ENCODE measurements at places on chromosomes 12 and 14. TPM values are rescaled to one million over a fixed set of nuclear protein-coding genes. Genes with fewer than 3 reads are reported as not detected.

Gene PLEKHG7
- 3.1 TPM for total RNA-seq

Gene SLC35E3
- 3.7 TPM for total RNA-seq

Gene SLC17A8
- not detected for total RNA-seq

Gene LBHD2
- total RNA-seq = not detected

Gene DUSP6
- total RNA-seq = 77.8 TPM

DNA sequence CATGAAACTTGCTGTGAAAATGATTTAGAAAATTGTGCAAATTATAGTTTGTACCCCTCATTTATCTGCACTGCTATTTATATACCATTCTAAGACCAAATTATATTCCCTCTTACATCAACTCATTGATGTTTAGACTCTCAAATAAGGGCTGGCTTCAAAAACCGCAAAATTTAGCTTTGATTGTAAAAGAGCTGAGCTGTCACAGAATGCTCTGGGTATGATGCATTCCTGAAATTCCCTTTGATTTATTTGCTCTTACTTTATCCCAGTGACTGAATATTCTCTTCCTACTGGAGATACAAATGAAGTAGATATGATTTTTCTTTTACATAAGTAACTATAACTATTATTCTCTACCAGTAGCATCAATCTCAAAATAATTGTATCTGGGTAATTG is 78.0 kb upstream of the TMTC2 start:
- H3K4me1 ChIP-seq = no peaks in the 10 kb centered on the region
- H3K4me3 ChIP-seq = no peak overlapping the region
- DNase-seq = no peak
- H3K27ac ChIP-seq = no peak overlapping the region
- H3K36me3 ChIP-seq = no peaks in the 10 kb centered on the region

GRCh38 chr14:100304825-100305323 is 1.4 kb downstream of the SLC25A29 start:
- no peaks in the 10 kb centered on the region for H3K27me3 ChIP-seq
- DNase-seq = no peak
- no peaks in the 10 kb centered on the region for H3K36me3 ChIP-seq
- peak overlapping the region; percentile 97 for H3K27ac ChIP-seq

GRCh38 chr12:13964666-13965065 is 16.7 kb downstream of the GRIN2B start:
- H3K27me3 ChIP-seq = no peaks in the 10 kb centered on the region
- H3K4me1 ChIP-seq = no peaks in the 10 kb centered on the region
- H3K4me3 ChIP-seq = no peak overlapping the region
- no peak for DNase-seq
- no peaks in the 10 kb centered on the region for H3K36me3 ChIP-seq

GRCh38 chr14:94341656-94342333 is 18.7 kb upstream of the SERPINA6 start:
- no peak for DNase-seq

- no peak overlapping the region for H3K4me3 ChIP-seq
- peaks cover 68% of the 10 kb centered on the region for H3K4me1 ChIP-seq
- no peaks in the 10 kb centered on the region for H3K36me3 ChIP-seq
- no peaks in the 10 kb centered on the region for H3K27me3 ChIP-seq
- H3K27ac ChIP-seq = no peak overlapping the region
These were observed 6.6 kb upstream of the TNFAIP2 start for GRCh38 chr14:103116636-103117035.

DNA sequence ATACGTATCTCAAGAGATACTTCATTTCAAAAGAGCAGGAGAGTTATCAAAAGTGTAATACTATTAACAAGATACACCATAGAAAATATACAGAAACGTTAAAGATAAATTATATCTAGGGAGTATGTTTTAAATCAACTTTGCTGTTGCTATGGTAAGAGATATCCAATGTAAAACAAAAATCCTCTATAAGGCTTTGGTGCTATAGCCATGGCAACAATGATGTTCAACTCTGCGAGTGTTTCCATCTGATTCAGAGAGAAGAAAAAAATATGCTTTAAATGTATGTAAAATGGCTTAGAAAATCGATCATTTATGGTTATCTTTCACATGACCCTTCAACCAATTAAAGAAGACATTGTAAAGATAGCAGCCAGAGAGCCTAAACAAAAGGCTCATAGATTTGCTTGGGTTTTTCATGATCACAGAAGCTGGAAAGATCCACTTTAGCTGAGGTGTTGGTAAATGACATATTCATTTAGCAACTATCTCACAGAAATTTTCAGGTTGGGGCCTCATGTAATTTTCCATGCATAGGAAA is 387.0 kb upstream of the GARIN6 start:
- no peaks in the 10 kb centered on the region for H3K27me3 ChIP-seq
- no peaks in the 10 kb centered on the region for H3K36me3 ChIP-seq
- no peak overlapping the region for H3K4me3 ChIP-seq

- no peaks in the 10 kb centered on the region for H3K27me3 ChIP-seq
- no peaks in the 10 kb centered on the region for H3K36me3 ChIP-seq
- no peak for DNase-seq
- H3K4me3 ChIP-seq = no peak overlapping the region
- H3K4me1 ChIP-seq = no peaks in the 10 kb centered on the region
These were observed 163.3 kb downstream of the TMTC3 start for GRCh38 chr12:88305254-88305890.

DNA sequence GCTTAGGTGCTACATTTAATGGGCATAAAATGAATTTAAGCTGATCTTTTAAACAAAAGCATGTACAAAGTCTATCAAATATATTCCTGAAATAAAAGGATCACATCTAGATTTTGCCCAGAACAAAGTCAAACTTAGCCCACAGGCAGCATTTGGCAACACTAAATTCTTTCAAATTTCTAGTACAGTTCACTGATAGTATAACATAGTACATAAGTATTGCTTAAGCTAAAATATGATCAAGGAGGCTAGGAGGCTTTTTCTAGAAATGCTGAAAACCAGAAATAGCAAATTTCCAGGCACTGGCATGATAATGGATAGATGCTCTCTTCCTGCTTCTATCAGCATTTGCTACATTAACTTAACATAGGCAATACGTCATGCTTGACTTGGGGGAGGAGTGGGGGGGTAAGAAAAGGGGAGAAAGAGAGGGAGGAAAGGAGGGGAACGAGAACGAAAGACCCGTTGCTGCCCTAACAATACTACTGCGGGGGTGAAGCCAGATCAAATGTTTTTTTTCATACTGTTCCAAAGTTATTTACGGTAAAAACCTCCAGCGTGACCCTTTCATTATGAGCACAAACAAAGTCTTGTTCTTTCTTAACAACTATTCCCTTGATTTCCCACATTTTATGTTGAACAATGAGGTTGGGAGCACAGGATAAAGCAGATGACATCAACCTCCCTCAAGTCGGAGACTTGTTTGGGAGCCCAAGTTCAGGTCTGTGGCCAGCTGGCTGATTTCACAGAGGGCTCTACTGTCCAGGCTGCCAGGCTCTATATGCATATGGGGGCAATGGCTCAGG is 10.6 kb downstream of the TMED10 start:
- H3K4me3 ChIP-seq = no peak overlapping the region
- H3K36me3 ChIP-seq = no peaks in the 10 kb centered on the region
- H3K4me1 ChIP-seq = no peaks in the 10 kb centered on the region
- peak overlapping the region; percentile 62 for H3K27ac ChIP-seq
- DNase-seq = peak; percentile 32

DNA sequence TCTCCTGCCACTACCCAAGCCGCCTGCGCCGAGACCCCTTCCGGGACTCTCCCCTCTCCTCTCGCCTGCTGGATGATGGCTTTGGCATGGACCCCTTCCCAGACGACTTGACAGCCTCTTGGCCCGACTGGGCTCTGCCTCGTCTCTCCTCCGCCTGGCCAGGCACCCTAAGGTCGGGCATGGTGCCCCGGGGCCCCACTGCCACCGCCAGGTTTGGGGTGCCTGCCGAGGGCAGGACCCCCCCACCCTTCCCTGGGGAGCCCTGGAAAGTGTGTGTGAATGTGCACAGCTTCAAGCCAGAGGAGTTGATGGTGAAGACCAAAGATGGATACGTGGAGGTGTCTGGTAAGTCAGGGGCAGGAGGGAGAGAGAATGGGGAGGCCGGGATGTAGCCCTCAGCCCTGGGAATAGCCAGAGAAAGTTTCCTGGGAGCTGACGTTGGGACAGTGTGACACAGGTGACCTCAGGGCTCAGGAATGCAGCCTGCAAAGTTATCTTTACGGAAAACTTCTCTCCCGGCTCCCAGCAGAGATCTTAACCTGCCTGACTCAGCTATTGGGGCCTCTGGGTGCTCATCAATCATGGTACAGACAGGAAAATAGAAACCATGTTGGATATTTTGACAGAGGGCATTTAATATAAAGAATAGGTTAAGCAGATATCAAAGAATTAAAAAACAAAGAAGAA is 747 bp downstream of the HSPB8 start:
- no peaks in the 10 kb centered on the region for H3K36me3 ChIP-seq
- no peaks in the 10 kb centered on the region for H3K27me3 ChIP-seq

GRCh38 chr14:42877716-42878115 is 1271.0 kb downstream of the LRFN5 start:
- no peak overlapping the region for H3K27ac ChIP-seq
- no peaks in the 10 kb centered on the region for H3K36me3 ChIP-seq
- no peaks in the 10 kb centered on the region for H3K4me1 ChIP-seq
- DNase-seq = no peak

DNA sequence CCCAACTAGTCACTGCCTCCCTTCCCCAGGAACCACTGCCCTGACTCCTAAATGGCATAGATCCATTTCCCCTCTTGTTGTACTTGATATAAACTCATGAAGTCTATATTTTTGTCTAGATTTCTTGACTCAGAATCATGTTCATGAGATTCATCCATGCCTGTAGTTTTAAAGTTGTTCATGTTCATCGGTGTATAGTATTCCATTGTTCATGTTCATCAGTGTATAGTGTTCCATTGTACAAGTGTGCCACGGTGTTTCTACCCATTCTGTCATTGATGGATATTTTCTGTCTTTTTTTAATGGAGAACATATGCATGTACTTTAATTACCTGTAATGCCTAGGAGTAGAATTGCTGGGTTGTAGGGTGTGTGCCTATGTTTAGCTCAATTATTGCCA is 261.7 kb downstream of the CACNA1C start:
- DNase-seq = no peak
- no peak overlapping the region for H3K27ac ChIP-seq
- no peaks in the 10 kb centered on the region for H3K4me1 ChIP-seq
- H3K27me3 ChIP-seq = no peaks in the 10 kb centered on the region

DNA sequence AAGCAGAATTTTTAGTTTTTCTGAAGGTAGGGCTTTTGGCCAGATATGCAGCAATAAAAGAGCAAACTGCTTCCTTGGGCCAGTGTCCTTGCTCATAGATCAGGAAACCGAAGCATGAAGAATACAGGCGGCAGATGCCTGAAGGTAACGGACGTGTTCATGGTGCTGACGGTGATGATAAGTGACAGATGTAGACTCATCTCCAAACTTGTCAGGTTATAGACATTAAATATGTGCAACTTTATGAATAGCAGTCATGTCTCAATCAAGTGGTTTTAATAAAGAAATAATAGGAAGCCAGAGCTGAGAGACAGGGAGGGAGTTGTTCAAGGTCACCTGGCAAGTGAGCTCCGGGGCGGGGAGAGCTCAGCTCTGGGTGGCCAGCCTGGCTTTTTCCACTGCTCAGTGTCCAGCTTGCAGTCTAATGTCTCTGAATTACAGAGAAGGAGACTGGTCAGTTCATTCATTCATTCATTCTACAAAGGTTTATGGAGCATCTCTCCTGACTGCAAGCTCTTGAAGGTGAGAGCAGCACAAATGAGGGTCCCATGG is 1.0 kb downstream of the SERPINA5 start:
- no peaks in the 10 kb centered on the region for H3K27me3 ChIP-seq
- H3K4me3 ChIP-seq = no peak overlapping the region
- no peak overlapping the region for H3K27ac ChIP-seq
- H3K36me3 ChIP-seq = no peaks in the 10 kb centered on the region
- DNase-seq = no peak
